ENCODE measurements at places on chromosomes 13 and 19. TPM values are rescaled to one million over a fixed set of nuclear protein-coding genes. Genes with fewer than 3 reads are reported as not detected.

DNA sequence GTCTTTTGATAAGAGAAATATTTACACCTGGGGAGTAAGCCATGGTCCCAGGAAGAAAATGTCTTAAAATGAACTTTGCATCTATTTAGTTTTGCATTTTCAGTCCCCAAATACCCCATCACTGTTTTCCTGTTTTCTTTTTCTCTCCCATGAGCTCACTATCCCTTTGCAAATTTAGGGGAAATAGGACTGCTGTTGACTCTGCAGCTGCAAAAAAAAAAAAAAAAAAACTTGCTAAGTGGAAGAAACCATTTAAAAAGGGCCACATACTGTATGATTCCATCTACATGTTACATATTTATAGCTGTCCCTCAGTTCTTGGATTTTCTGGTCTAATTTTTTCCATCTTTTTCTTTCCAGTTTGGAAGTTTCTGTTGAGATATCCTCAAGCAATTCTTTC lies 98.2 kb upstream of the SERP2 start:
- peak overlapping the region; percentile 78 for H3K27ac ChIP-seq
- no peaks in the 10 kb centered on the region for H3K36me3 ChIP-seq
- no peaks in the 10 kb centered on the region for H3K27me3 ChIP-seq

- no peak overlapping the region for H3K4me3 ChIP-seq
- no peaks in the 10 kb centered on the region for H3K36me3 ChIP-seq
- peaks cover 19% of the 10 kb centered on the region for H3K4me1 ChIP-seq
- DNase-seq = no peak
- no peak overlapping the region for H3K27ac ChIP-seq
- H3K27me3 ChIP-seq = no peaks in the 10 kb centered on the region
Measured at GRCh38 chr13:48246102-48246501, 13.1 kb downstream of the ITM2B start.

- H3K27me3 ChIP-seq = peaks cover 28% of the 10 kb centered on the region
- no peak for DNase-seq
Measured at GRCh38 chr19:47407417-47407774, 11.9 kb downstream of the MEIS3 start.

DNA sequence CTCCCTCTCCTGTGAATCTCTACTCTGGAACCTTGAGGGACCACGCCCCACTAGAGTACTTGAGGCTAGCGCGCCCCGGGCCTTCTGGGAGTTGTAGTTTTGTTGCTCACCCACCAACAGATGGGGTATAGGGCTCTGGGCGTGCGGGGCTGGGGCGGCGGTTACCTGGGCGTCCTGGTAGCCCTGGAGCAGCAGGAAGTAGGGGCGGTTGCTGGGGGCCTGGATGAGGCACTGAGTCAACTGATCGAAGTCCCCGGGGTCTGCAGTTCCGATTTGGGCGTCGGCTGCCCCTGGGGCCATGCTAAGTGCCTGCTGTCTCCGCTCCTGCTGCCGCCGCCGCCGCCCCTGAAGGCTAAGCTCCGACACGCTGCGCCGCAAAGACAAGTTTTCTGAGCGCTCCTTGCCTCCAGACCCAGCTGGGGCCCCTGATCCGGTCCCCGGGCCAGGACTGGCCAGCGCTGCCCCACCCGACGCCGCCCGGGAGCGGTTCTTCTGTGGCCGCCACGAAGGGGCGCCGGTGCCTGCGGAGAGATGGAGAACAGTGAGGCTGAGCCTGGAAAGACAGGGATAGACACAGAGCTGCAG lies 5.3 kb downstream of the RASIP1 start:
- no peak overlapping the region for H3K27ac ChIP-seq
- DNase-seq = peak; percentile 49
- H3K4me1 ChIP-seq = no peaks in the 10 kb centered on the region
- peaks cover 22% of the 10 kb centered on the region for H3K27me3 ChIP-seq

GRCh38 chr19:38191747-38192146 lies 32.3 kb downstream of the DPF1 start:
- no peaks in the 10 kb centered on the region for H3K27me3 ChIP-seq
- H3K4me3 ChIP-seq = no peak overlapping the region
- DNase-seq = no peak
- H3K36me3 ChIP-seq = no peaks in the 10 kb centered on the region
- no peak overlapping the region for H3K27ac ChIP-seq

DNA sequence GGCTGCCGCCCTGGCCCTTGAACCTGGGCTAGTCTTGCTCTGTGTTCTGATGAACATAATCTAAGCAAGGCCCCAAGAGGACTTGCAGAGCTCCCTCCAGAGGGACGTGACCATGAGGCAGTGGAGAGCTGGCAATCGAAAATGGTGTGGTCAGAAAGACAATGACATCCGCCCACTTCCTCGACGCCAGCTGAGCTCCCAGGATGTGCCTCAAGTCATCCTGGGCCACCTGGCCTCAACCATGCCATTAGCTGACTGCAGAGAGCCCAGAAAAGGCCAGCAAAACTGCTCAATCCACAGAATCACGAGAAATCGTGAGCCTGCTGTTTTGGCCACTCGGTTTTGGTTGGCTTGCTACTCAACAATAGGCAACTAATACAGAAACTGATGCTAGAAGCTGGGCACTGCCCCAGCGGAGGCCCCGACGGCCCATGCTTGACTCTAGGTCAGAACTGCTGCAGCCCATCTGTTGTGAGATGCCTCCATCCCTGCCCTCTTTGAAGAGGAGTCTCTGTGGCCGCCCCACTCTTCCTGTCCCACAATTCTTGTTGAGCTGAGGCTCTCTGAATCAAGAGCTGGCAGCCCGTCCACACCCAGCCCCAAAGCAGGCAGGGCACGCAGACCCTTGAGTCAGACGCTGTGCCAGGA lies 53.3 kb downstream of the STK24 start:
- no peaks in the 10 kb centered on the region for H3K36me3 ChIP-seq
- H3K4me1 ChIP-seq = peaks cover 20% of the 10 kb centered on the region
- DNase-seq = no peak
- H3K27ac ChIP-seq = no peak overlapping the region
- no peaks in the 10 kb centered on the region for H3K27me3 ChIP-seq
- no peak overlapping the region for H3K4me3 ChIP-seq

DNA sequence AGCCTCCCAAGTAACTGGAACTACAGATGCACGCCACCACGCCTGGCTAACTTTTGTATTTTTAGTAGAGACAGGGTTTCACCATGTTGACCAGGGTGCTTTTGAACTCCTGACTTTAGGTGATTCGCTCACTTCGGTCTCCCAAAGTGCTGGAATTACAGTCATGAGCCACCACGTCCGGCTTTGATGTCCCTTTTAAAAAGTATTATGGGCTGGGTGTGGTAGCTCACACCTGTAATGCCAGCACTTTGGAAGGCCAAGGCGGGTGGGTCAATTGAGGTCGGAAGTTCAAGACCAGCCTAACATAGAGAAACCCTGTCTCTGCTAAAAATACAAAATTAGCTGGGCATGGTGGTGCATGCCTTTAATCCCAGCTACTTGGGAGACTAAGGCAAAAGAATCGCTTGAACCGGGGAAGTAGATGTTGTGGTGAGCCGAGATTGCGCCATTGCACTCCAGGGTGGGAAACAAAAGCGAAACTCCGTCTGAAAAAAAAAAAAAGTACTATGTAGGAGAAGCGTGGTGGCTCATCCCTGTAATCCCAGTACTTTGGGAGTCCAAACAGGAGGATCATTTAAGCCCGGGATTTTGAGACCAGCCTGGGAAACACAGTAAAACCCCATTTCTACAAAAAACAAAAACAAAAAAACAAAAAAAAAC lies 22.8 kb upstream of the ERVV-1 start:
- no peaks in the 10 kb centered on the region for H3K27me3 ChIP-seq
- H3K27ac ChIP-seq = no peak overlapping the region
- DNase-seq = no peak

DNA sequence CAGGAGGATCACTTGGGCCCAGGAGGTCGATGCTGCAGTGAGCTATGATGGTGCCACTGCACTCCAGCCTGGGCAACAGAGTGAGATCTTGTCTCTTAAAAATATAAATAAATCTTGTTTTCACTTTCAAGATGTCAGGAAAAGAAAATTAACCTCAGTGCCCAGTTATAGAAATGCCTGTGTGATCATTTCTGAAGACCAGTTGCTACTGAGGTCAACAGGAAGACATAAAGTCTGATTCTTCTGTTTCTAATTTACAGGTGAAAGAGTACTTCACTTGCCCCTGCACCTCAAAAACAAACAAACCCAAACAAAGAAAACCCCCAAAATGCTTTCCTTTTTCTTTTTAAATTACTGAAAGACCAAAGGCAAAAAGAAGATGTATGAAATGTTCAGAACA lies 174.3 kb upstream of the NBEA start:
- H3K4me1 ChIP-seq = no peaks in the 10 kb centered on the region
- no peaks in the 10 kb centered on the region for H3K27me3 ChIP-seq
- H3K36me3 ChIP-seq = no peaks in the 10 kb centered on the region
- no peak overlapping the region for H3K4me3 ChIP-seq
- no peak overlapping the region for H3K27ac ChIP-seq
- no peak for DNase-seq

DNA sequence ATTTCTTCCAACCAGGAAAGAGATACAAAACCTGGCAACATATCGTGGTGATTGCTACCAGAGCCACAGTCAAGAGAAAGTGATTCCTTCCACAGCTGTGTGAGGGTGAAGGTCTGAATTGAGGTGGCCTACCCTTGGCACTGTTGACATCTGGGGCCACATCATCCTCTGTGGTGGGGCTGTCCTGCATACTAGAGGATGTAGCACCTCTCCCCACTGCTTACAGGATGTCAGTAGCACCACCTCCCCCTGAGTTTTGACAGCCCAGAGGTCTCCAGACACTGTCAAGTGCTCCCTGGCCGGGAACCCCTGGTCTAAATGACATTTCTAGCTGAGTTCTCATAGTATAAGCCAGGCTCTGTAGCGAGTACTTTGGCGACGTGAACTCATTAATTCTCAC lies 15.5 kb downstream of the PTGER1 start:
- H3K4me3 ChIP-seq = no peak overlapping the region
- no peaks in the 10 kb centered on the region for H3K4me1 ChIP-seq
- DNase-seq = no peak
- no peaks in the 10 kb centered on the region for H3K27me3 ChIP-seq
- no peak overlapping the region for H3K27ac ChIP-seq

GRCh38 chr19:15199661-15200552 lies 888 bp downstream of the NOTCH3 start:
- H3K4me3 ChIP-seq = peak overlapping the region; percentile 40
- no peak for DNase-seq
- H3K27me3 ChIP-seq = peaks cover 73% of the 10 kb centered on the region
- peaks cover 13% of the 10 kb centered on the region for H3K4me1 ChIP-seq
- H3K27ac ChIP-seq = peak overlapping the region; percentile 41
- no peaks in the 10 kb centered on the region for H3K36me3 ChIP-seq

DNA sequence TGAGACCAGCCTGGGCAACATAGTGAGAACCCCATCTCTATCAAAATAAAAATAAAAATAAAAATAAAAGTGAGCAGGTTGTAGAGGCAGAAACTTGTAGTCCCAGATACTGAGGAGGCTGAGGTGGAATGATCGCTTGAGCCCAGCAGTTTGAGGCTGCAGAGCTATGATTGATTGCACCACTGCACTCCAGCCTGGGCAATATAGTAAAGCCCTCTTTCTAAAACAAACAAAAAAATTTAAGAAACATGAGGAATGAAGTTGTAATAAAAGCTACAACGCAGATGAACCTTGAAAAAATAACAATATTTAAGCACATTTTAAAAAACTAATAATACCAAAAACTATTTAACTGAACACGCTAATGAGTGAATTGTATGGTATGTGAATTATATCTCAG lies 919.3 kb downstream of the UQCRFS1 start:
- no peak overlapping the region for H3K27ac ChIP-seq
- H3K36me3 ChIP-seq = no peaks in the 10 kb centered on the region
- H3K4me1 ChIP-seq = peaks cover 18% of the 10 kb centered on the region
- DNase-seq = no peak
- no peaks in the 10 kb centered on the region for H3K27me3 ChIP-seq

GRCh38 chr19:28949535-28949934 lies 263.4 kb downstream of the UQCRFS1 start:
- H3K4me3 ChIP-seq = no peak overlapping the region
- no peak overlapping the region for H3K27ac ChIP-seq

GRCh38 chr19:6481541-6482342 lies at the start of gene DENND1C:
TSS of gene DENND1C (minus strand) at chr19:6481787. CDS start at chr19:6481695, 92 bp downstream.
- DNase-seq = peak; percentile 66
- peaks cover 4% of the 10 kb centered on the region for H3K27me3 ChIP-seq
- H3K27ac ChIP-seq = peak within 1 kb of the TSS; percentile 57
- H3K4me1 ChIP-seq = peaks cover 2% of the 10 kb centered on the region
- no peaks in the 10 kb centered on the region for H3K36me3 ChIP-seq

- H3K27ac ChIP-seq = no peak overlapping the region
- DNase-seq = no peak
- H3K27me3 ChIP-seq = peaks cover 7% of the 10 kb centered on the region
- H3K4me3 ChIP-seq = no peak overlapping the region
Measured at GRCh38 chr13:26909477-26909876, 148.9 kb upstream of the GPR12 start.

GRCh38 chr13:83100237-83100636 lies 782.0 kb downstream of the SLITRK1 start:
- no peaks in the 10 kb centered on the region for H3K36me3 ChIP-seq
- H3K4me3 ChIP-seq = no peak overlapping the region

- DNase-seq = no peak
- H3K27me3 ChIP-seq = no peaks in the 10 kb centered on the region
- H3K4me1 ChIP-seq = no peaks in the 10 kb centered on the region
- H3K27ac ChIP-seq = no peak overlapping the region
Measured at GRCh38 chr19:42538841-42539709, 10.8 kb upstream of the CEACAM1 start.

- no peaks in the 10 kb centered on the region for H3K36me3 ChIP-seq
- H3K4me1 ChIP-seq = peaks cover 9% of the 10 kb centered on the region
- no peak overlapping the region for H3K27ac ChIP-seq
- H3K4me3 ChIP-seq = no peak overlapping the region
- no peak for DNase-seq
Measured at GRCh38 chr19:38006361-38007045, 99.5 kb downstream of the SIPA1L3 start.

DNA sequence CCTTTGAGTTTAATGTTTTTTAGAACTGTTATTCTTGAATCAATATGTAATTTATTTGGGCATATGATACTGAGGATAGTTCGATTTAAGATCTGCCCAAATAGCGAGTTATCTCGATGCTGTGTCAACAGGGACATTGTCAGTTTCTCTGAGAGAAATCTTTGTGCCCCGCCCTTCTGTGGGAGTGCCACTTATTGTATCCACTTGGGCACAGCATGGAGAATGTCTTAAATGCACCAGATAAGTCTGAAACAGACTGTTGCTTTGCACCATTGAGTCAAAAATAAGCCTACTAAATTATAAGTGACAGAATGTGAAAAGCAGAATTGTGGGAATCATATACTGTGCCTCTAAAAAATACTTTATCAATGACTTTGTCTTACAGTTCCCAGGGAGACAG lies 45.6 kb downstream of the RNASEH2B start:
- H3K36me3 ChIP-seq = no peaks in the 10 kb centered on the region
- no peak overlapping the region for H3K27ac ChIP-seq
- H3K27me3 ChIP-seq = no peaks in the 10 kb centered on the region
- H3K4me3 ChIP-seq = no peak overlapping the region
- DNase-seq = no peak

WDR88 gene
- total RNA-seq = not detected

TEX30 gene
- total RNA-seq = 6.0 TPM

MADCAM1 gene
- 3.2 TPM for total RNA-seq

PLVAP gene
- total RNA-seq = 19.5 TPM

IL11 gene
- not detected for total RNA-seq

NRTN gene
- 1.5 TPM for total RNA-seq

SLITRK6 gene
- total RNA-seq = 3.8 TPM

TSKS gene
- 0.32 TPM for total RNA-seq

WASF3 gene
- total RNA-seq = 0.75 TPM

CYP2F1 gene
- total RNA-seq = not detected

KLK15 gene
- total RNA-seq = 3.8 TPM

LYL1 gene
- total RNA-seq = 33.4 TPM

All from transverse colon (tissue), 4 donors.